Thoracic aorta (tissue), 2 donors: ENCODE measurements at places on chromosomes 7 and 10. TPM values are rescaled to one million over a fixed set of nuclear protein-coding genes. Genes with fewer than 3 reads are reported as not detected.

GRCh38 chr10:107741971-107742370, 577.5 kb upstream of the SORCS1 start:
- no peak for DNase-seq

DNA sequence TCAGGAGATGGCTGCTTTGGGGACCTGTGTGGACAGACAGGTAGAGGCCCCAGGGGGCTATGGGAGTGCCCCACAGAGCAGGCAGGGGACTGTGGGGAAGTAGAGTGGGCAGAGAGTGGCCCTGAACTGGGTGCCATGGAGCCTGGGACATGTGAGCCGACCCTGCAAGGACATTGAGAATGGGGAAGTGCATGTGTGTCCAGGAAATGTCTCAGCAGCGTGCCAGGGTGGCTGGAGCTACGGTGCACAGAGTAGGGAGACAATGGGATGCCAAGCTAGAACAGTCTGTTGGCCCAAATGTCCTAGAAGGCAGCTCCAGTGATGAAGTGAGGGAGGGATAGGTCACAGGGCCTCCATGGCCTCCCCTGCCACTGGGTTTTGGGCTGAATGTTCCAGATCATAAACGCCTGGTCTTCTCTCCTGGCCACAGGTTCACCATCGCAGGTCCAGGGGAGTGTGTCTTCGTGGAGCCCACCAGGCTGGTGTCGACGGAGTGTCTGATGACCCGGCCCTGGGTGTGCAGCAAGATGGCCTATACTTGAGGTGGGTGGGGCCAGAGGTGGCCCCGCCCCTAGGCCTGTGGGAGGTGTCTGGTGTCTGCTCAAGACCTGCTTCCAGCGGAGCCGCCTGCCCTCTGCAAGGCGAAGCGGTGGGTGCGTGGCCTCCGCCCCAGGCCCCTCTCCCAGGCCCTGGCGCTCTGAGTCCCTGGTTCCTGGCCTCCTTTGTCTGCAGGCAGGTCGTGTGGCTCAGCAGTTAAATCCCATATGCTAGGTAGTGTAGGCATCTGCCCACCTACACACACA, 20.5 kb downstream of the CLEC2L start:
- DNase-seq: no peak

- DNase-seq: no peak
Measured at GRCh38 chr7:151181011-151181431, 6.0 kb downstream of the ASB10 start.

- no peak for DNase-seq
Measured at GRCh38 chr7:43625453-43625852, 42.5 kb downstream of the STK17A start.

DNA sequence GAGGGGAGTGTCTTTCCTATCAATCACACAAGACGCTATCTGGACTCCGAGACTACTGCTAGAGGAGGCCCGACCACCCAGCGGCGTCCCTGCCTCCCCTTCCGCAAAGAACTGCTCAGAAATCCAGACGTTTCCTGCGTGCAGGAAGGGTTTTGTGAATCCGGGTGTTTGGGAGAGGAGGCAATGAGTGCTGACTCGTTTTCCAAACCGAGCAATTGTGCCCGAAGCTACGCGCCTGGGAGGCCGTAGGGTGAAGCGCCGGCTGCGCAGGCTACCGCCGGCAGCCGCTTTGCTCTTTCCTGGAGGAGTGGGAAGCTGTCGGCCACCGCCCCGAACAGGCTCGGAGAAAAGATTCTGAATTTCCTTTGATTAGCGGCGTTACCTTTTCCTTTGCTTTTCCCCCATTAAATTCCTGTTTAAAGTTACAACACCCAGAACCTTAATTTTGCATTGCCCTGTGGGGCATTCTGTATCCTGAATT, 5.3 kb downstream of the VAX1 start:
- no peak for DNase-seq

DNA sequence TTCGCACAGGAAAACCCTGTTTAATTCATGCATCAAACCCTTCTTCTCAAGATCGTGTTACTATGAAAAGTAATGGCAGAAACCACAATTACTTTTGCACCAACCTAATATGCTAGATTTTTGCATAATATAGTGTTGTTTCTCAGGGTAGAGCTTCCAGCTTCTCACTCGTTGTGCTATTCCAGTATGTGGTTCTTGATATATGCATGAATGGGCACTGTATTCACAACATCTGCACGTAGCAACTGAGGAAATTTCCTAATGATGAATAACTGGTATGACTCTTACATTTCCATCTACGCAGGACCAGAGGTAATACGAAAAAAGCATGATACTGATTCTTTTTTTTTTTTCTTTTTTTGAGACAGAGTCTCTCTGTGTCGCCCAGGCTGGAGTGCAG, 326.6 kb upstream of the GALNT17 start:
- DNase-seq: no peak

DNA sequence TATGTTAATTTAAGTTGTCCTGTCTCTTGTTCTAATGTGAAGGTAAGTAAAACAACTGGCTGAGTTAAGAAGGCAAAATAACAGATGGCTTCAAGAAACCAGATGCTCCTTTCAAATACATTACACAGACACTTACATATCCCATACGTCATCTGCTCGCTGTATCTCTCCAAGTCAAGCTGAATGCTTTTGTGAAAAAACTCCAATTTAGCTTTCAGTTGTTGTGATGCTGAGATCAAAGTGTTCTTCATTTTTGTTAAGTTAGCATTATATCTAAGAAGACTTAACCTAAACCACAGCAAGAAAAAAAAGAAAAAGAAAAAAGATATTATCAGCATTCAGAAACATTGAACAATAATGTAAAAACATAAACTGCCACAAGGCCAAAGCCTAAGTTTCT, 18.5 kb upstream of the ERLIN1 start:
- no peak for DNase-seq

DNA sequence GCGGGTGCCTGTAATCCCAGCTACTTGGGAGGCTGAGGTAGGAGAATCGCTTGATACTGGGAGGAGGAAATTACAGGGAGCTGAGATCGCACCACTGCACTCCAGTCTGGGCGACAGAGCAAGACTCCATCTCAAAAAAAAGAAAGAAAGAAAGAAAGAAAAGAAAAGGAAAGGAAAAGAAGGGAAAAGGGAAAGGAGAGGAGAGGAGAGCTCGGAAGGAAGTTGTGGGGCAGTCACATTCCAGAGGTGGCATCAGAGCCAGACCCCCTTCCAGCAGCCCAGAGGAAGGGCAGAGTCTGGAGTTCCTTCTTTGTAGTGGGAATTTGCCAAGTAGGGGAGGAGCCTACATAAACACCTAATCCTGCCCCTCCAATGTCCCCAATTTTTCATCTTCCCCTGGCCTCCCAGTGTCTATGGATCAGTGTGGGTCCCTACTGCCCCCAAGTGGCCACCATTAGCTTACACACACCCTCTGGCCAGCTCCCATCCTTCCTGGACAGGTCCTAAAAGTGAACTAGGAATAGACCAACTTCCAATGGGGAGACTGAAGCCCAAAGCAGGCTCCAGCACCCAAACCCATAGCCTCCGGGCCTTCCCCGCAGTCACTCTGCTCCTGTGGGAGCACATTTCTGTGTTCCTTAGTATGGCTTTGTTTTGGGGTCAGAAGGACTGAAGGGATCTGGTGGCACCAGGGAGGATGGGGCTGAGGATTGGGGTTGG, 39.6 kb upstream of the HSPB1 start:
- no peak for DNase-seq

GRCh38 chr10:127798111-127798510, 61.1 kb downstream of the FOXI2 start:
- no peak for DNase-seq

DNA sequence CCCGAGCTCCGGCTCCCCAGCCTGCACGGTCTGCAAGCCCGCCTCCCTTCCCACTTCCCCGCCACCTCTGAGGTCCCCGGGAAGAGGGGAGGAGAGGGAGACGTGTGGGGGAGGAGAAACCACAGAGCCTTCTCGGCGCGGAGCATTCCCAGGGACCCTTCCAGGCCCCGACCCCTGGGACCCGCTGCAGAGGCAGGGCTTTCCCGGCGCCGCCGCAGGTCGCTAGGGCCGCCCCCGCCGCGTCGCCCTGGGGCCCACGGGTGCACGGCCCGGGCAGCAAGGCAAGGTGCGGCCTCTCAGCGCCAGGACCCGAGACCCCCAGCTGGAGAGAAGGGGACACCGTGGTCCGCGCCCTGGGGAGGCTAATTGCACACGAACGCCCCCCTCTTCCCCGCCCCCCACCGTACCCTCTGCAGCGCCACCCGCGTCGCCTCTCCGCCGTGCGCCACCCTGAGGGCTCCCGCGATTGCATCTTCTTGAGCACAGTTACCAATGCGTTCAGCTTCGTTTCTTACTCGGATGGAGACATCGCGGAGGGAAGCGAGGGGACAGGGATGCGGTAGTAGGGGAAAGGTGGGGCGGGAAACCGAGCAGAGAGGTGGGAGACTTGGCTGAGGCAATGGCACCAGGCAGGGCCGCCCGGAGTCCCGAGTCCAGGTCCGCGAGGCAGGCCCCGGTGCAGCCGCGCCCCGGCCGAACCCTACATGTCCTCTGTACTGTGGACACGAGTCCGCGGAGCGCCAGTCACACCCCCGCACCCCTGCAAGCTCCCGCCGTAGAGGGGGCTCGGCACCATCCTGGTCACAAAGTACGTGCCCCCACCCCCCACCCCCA, 28.9 kb downstream of the SKIDA1 start:
- DNase-seq: no peak

DNA sequence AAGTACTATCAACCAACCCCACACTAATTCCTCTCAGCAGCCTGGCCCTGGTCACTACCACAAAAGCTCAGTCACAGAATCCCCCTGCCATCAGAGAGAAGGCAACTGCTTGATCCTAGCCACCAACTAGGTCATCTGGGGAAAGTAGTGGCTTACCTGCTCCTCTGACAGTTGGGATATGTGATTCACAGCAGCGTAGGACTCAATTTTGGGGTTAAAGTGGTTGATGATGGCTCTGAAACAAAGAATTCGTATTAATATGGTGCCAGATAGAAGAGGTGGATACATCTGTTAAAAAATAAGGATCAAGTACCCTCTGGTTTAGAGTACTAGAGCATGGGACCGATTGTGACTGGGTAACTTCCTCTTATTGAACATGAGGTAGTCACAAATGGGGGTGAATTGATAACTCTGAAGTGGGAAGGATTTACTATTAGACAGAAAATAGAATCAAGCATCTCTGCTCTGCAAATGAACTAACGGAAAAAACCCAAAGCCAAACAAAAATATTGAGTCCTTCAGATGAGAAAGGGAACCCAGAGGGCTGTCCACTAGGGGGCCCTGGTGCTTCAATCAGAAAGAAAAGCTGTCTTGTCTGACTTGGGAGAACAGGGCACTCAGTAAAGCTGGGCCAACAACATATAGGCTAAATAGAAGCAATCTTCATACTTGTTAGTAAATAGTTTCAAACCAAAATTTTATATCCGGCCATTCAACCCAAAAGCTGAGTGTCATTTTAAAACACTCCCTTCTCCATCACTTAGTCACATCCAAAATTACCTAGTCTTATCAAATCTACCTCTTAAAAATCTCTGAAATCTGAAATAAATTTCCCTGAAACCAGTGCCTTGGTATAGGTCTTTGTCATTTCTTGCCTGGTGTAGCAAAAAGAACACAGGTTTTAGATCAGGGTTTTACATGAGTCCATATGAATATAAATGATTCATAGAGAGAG, 45.9 kb upstream of the KCNIP2 start:
- DNase-seq: no peak

- no peak for DNase-seq
Measured at GRCh38 chr10:132169766-132170560, 16.8 kb upstream of the DPYSL4 start.

DNA sequence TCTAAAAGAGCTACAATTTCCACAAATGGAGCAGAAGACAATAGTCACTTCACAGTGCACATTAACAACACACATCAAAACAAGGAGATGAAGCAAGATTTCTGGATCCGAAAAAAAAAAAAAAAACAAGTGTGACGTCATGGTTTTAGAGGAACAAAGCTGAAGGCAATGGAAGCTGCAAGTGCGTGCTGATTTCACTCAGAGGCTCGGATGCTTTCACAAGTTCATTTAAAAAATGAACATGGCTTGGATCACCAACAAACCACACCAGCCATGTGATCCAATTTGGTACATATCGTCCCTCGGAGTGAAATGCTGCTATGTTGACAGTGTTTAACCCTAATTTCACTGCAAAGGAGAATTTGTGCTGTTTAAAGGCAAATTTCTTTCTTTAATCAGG, 337.0 kb upstream of the PRKCQ start:
- no peak for DNase-seq

DNA sequence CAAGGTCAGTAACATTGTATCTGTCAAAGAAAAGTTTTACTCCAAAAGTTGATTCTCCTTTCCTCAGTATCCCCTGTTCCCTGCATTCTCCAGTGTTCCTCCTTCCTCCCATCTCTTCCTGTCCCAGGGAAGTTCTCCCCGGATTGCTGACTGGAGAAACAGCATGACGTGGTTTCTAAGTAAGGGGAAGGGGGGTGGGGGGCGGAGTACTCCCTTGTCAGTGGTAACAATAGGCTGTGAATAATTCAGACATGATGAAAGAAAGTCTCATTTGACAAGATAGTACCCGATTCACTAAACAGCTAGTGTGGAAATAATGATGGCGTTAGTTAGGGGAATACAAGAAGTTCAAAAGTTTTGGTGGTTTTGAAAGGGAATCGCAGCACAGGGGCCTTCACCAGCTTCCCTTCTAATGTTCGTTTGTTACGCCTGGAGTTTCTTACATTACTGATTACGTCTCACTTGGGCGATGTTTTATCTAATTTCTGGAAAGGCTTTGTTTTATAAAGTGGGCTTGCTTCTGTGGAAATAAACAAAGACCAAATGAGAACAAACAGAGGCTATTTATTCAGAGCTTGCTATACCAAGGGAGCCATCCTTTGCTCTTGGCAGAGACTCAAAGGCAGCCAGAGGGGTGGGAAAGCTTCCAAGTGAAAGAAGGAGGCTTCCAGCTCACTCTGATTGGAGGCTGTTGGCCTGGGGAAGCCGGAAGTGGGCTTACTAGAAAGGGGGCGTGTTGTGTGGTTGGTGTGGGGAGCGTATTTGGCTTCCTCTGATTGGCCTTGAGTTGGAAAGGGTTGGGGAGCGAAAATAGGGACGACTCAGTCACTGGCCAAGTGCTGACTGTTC, 453.7 kb downstream of the SDK1 start:
- no peak for DNase-seq

GRCh38 chr7:155371884-155372781, 74.5 kb downstream of the INSIG1 start:
- DNase-seq: no peak

DNA sequence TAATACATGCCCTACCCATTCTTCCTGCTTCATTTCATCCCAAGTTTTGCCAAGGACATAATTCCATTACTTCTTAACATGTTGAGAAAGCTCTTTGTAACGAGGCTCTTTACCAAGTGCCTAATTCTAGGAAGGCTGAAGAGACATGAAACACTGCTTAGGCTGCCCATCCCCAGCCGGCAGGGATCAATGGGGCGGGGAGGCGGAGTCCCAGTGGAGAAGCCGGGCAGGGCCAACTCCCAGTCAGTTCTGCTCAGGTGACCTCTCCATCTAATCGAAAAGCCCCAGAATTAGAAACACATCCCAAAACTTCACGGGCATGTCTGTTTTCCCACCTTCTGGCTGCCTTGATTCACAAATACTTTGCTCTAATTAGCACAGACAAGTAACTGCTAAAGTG, 89.5 kb upstream of the LYZL1 start:
- DNase-seq: no peak

- no peak for DNase-seq
Measured at GRCh38 chr7:1810521-1810920, 140.4 kb downstream of the ELFN1 start.

- DNase-seq: no peak
Measured at GRCh38 chr7:30913821-30914515, 2.3 kb downstream of the AQP1 start.

- no peak for DNase-seq
Measured at GRCh38 chr7:42224391-42225003, 12.5 kb downstream of the GLI3 start.

Gene HELLS
- 3.5 TPM for total RNA-seq

Gene PCDH15
- 0.49 TPM for total RNA-seq

Gene IRF5
- total RNA-seq: 11.9 TPM

Gene ACHE
- 5.1 TPM for total RNA-seq
